ENCODE measurements at places on chromosomes 7 and 10. TPM values are rescaled to one million over a fixed set of nuclear protein-coding genes. Genes with fewer than 3 reads are reported as not detected.

DNA sequence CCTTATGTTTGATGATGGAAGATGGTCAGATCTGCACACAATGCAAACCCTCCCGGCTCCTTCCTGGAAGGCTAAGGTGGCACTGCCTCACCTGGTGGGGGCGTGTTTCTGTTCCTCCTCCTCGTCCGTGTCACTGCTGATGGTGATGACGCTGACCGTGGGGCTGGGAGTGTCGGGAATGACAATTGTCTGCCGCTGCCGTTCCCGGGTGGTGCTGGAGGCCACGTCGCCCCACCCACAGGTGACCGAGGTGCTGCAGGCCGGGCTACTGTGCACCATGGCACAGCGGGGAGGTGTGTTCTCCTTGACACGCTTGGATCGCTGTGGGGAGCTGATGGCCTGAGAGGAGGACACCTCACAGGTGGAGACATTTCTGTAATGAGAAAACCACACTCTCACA, 73.1 kb downstream of the CLEC2L start:
- no peaks in the 10 kb centered on the region for H3K27me3 ChIP-seq
- H3K4me1 ChIP-seq, result no peaks in the 10 kb centered on the region
- H3K4me3 ChIP-seq, result no peak overlapping the region
- no peak for DNase-seq

DNA sequence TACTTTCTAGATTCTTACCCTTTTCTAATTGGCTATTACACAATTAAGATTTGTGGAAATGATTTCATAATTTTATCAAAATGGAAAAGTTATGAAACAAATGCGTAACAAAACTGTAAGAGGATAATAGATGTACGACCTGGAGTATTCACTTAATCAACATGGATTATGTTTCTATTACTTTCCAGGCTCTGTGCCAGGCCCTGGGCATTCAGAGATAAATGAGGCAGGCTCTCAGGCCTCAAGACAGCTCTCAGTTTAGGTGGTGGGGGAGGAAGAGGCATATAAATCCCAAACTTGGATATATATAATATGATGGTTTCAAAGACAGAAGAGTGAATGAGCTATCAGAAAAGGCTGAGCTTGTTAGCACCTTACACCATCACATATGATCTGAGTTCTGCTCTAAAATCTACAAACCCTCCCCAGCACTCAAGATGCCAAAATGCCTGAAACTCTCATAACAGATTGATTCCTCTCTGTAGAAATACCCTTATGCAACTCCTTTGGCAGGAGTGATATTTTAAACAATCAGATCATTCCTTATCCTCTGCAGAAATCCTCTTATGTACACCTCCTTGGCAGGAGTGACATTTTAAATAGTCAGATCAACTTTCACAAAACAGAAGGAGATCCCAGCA, 42.5 kb downstream of the ACBD5 start:
- no peaks in the 10 kb centered on the region for H3K4me1 ChIP-seq
- DNase-seq, result no peak

DNA sequence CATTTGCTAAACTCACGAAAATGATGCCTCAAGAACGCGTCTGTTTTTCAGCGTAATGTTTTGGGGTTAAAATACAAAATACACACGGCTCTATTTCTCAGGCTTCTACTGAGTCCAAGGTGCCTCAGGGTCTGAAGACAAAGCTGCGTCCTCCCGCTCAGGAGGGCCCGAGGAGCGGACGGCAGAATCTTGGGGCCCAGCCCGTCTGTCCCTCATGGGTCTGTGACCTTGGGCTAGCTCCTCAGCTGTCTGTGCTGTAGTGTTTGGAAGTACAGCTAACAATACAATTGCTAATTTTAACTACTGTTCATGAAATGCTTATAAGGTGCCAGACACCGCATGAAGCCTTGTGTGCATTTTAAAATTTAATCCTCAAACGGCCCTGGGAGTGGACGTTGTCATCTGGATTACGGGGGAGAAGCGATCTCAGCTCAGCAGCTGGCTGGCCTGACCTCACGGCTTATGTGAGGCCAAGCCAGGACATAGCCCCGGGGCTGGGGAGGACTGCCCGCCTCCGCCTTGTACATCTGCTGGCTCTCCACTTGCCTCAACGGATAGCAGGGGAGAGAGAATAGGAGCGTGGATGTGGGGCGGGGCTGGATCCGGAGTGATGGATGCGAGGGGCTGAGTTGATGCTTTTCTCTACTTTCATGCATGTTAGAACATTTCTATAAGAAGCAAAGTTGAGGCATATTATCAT, 357.4 kb downstream of the GLRX3 start:
- DNase-seq, result no peak
- H3K27me3 ChIP-seq, result no peaks in the 10 kb centered on the region
- no peak overlapping the region for H3K27ac ChIP-seq
- H3K4me3 ChIP-seq, result no peak overlapping the region
- no peaks in the 10 kb centered on the region for H3K4me1 ChIP-seq

TMEM140 gene
- 32.2 TPM for total RNA-seq

DNA sequence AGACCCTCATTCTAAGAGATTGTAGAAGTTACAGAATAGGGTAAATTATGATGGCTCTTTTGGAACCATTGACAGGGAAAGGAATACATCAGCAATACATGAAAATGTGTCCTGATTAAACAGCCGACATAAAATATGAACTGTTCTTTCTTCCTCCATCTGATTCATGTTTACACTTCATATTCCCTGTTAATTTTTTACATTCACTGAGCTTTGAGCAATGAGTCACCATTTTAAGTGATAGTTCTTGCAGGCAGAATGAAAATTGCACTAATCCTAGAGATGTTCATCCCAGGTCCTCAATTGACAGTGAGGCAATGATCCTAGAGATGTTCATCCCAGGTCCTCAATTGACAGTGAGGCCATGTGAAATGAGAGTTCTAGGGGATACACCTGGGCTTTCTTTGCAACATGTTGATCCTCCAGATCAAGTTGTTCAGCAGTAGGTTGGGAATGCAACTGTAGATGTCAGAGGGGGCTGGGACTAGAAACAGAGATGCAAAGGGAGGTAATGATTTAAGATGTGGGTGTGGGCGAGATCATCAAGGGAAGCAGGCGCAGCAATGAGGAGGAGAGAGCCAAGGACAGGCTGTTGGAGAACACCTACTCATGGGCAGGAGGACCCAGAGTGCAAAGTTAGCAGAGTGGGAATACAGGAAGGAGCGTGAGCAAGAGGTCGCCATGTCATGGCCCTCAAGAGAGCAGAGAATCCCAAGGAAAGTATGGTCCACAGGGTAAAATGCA, 138.7 kb downstream of the ZNF365 start:
- no peak overlapping the region for H3K27ac ChIP-seq
- no peaks in the 10 kb centered on the region for H3K36me3 ChIP-seq
- no peaks in the 10 kb centered on the region for H3K27me3 ChIP-seq
- H3K4me3 ChIP-seq, result no peak overlapping the region
- no peak for DNase-seq

DNA sequence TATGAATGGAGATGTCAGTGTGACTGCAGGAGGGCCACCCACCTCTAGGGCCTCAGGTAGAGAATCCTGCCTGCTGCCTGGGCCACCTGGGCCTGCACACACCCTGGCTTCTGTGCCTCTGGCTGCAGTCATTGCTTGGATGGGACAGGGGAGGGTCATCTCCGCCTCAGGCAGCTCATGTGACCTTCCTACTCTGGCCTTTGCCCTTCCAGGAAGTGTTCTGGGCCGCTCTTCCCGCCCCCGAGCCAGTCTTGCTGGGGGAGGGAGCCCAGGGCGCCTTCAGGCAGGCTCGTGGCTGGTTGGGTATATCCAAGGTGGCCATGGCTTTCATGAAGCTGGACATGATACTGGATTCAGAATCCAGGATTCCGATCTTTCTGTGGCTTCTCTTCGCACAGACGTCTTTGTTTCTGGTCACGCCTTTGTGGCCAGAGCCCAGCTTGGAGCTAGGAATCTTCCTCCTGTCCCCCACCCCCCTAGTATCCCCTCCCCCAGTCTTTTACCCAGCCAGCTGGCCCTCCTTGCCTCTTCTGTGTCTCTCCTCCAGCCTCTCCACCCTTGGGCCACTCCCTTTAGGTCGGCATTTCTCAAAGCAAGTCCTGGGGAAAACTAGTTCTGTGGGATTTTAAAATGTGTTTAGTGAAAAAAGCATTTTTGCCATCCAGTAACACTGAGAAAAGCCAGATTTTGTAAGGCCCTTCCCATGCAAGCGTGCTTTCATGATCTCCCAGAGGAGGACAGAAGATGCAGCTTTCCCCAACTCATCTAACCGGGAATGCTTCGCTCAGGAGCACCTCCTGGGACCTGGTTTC, 119.6 kb downstream of the ZMIZ1 start:
- no peaks in the 10 kb centered on the region for H3K27me3 ChIP-seq
- no peak overlapping the region for H3K4me3 ChIP-seq
- H3K4me1 ChIP-seq, result no peaks in the 10 kb centered on the region
- H3K36me3 ChIP-seq, result no peaks in the 10 kb centered on the region

GRCh38 chr10:110137142-110137545, 70.3 kb upstream of the MXI1 start:
- no peaks in the 10 kb centered on the region for H3K27me3 ChIP-seq
- no peak overlapping the region for H3K27ac ChIP-seq
- H3K36me3 ChIP-seq, result peaks cover 22% of the 10 kb centered on the region
- H3K4me3 ChIP-seq, result no peak overlapping the region
- H3K4me1 ChIP-seq, result peaks cover 5% of the 10 kb centered on the region
- DNase-seq, result no peak

DNA sequence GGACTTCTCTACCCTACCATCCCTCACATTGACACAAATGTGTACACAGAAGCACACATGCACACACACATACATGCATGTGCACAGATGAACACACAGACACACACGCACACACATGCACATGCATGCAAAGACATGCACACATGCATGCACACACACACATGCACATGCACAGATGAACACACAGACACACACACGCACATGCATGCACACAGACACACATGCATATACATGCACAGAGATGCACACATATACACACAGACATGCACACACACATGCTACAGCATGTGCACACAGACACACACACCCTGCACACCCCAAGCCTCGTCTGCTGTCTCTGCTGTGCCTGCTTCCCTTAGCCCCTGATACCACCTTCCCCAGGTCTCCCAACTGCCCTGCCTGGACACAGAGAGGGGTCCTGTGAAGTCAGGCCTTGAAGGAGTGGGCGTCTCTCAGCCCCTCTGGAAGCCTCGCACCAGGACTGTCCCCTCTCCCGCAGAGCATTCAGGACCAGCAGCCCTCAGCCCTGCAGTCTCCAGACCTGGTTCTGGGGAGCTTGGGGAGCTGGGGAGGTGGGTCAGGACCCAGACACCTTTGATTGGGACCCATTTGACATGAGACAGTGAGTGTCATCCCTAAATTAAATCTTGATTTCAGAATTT, 181.8 kb downstream of the DNAJB6 start:
- H3K4me1 ChIP-seq, result no peaks in the 10 kb centered on the region
- no peak overlapping the region for H3K4me3 ChIP-seq
- H3K27me3 ChIP-seq, result no peaks in the 10 kb centered on the region
- no peak overlapping the region for H3K27ac ChIP-seq
- DNase-seq, result no peak
- H3K36me3 ChIP-seq, result no peaks in the 10 kb centered on the region

DNA sequence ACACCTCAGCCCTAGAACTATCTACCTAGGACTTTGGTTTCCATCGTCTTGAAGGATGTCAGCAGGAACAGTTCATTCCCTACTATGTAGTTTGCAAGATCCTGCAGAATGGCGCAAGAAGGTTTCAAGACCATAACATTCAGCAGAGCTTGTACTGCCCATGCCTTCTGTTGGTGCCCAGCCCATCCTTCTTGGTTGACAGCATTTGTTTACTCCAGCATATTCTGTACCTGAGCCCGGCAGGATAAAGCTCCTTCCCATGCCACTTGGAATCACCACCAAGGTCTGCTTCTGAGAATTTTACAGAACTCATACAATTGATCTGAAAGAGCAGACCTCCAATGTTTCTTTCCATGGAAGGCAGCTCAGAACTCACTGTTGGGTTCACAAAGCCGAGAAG, 150.8 kb downstream of the ARID5B start:
- peaks cover 57% of the 10 kb centered on the region for H3K4me1 ChIP-seq
- no peak overlapping the region for H3K27ac ChIP-seq
- H3K36me3 ChIP-seq, result peaks cover 32% of the 10 kb centered on the region

DNA sequence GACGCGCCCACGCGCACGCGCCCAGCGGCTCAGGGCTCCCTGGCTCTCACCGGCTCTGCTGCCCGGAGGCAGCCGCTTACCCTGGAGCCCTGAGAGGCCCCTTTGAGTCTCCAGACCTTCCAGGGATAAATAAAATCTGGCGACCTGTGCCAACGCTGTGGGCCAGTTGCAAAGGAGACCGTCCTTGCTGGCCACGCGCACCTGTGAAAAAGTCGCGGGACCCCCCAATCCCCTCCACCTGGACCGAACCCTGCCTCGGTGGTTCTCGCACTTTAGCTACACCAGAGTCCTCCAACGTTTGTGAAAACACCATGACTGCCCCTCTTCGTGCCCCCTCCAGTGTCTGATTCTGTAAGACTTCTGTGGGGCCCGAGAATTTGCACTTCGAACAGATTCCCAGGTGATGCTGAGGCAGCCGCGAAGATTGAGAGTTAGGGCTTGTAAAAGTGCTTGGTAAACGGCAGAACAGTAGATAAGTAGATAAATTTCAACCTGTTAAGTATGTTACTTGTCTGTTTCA, 102.4 kb upstream of the SVIL start:
- no peak overlapping the region for H3K4me3 ChIP-seq
- no peak overlapping the region for H3K27ac ChIP-seq
- no peaks in the 10 kb centered on the region for H3K36me3 ChIP-seq
- DNase-seq, result peak; percentile 41
- H3K27me3 ChIP-seq, result no peaks in the 10 kb centered on the region
- peaks cover 31% of the 10 kb centered on the region for H3K4me1 ChIP-seq

DNA sequence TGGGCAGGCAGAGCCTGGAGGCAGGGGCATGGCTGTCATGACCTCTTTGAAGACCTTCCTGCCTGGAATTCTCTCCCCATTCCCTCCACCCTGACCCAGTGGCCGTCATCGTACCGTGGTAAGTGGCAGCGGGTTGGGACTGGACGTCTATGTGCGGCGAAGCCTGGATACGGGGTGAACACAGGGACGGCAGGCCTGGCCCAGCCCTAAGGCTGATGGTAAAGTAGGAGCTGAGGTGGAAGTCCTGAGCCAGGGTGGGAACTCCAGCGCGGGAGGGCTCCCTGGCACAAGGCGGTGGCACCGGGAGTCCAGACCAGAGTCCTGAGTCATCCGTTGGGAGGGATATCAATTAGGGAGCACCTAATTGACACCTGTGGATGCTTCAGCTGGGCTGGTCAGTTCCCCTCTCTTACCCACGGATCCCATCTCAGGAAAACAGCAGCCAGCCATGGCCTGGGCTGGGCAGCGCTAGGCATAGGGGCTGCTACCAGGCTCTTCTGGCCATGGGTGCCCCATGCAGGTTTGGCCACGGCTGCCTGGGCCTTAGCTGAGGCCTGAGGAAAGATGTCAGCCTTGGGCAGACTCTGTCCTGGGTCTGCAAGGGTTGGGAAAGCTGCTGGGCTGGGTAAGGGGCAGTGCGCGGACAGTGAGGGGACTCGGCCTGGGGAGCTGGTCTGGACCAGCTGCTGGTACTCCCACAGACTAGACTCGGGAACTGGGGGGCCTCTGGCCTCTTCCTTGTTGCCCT, 3.3 kb downstream of the PPIF start:
- DNase-seq, result no peak
- peaks cover 56% of the 10 kb centered on the region for H3K4me1 ChIP-seq
- peaks cover 65% of the 10 kb centered on the region for H3K36me3 ChIP-seq
- H3K4me3 ChIP-seq, result no peak overlapping the region
- no peaks in the 10 kb centered on the region for H3K27me3 ChIP-seq

GRCh38 chr7:127717502-127718339, 65.7 kb downstream of the SND1 start:
- no peaks in the 10 kb centered on the region for H3K4me1 ChIP-seq
- H3K27me3 ChIP-seq, result no peaks in the 10 kb centered on the region
- no peak overlapping the region for H3K27ac ChIP-seq
- H3K36me3 ChIP-seq, result peaks cover 57% of the 10 kb centered on the region
- no peak for DNase-seq
